HL-60 (cell line): ENCODE measurements at places on chromosomes 12 and 14.

GRCh38 chr14:68247676-68248268, 428.2 kb downstream of the RAD51B start:
- DNase-seq = peak; percentile 38

DNA sequence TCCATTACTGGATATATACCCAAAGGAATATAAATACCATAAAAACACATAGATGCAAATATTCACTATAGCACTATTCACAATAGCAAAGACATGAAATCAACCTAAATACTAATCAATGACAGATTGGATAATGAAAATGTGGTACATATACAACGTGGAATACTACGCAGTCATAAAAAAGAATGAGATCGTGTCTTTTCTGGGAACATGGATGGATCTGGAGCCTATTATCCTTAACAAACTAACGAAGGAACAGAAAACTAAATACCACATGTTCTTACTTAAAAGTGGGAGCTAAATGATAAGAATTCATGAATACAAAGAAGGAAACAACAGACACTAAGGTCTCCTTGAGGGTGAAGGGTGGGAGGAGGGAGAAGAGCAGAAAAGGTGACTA, 76.5 kb downstream of the SLC38A4 start:
- no peak for DNase-seq

DNA sequence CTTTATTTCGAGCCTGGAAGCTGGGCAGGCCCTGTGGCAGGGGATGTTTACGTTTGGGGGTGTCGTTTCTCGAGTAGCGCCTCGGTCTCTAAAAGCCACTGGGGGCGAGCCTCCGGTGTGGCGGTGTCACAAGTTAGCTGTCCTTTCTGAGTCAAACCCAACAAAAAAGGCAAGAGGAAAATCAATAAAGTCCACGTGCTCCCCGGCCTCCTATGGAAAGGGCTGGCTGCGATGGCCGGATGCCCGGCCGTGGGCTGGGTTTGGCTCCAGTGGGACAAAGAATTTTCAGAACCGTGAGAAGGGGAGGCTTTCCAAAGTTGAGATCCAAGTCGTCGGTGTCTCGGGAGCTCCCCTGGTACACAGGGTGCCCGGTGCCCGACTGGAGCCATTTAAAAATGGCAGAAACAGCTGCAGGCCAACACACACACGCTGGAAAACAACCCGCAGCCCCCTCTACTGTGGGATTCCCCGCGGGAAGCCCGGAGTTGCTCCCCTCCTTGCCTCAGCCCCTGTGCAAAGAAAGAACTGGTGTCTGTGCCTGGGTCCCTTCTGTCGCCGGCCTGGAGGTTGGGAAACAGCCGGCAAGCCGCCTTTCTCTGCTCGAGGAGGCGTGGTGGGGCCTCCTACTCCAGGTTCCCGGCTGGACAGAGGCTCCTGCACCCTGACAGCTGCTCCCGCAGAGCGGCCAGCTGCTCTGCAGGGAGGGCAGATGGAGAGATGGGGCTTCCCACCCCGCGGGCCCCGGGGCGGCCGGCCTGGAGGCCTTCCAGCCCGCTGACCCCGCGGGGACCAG, 1.9 kb downstream of the BCL7A start:
- no peak for DNase-seq

DNA sequence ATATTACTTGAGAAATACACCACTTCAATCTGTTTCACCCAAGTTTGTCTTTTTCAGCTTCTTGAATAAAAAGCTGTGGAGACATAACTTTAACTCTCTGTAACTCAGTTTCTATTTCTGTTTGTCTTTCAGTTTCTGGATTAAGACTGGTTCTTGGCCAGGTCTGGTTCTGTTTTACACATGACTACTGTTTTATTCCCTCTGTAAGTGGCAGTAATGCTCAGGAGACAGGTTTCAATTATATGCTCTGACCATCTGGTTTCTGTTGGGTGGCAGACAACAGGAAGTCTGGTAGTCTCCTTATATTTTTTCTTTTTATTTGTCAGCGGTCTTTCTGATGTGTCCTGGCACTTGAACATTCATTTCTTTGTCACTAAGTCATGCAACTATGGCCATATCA, 102.9 kb downstream of the RPS29 start:
- DNase-seq = no peak

DNA sequence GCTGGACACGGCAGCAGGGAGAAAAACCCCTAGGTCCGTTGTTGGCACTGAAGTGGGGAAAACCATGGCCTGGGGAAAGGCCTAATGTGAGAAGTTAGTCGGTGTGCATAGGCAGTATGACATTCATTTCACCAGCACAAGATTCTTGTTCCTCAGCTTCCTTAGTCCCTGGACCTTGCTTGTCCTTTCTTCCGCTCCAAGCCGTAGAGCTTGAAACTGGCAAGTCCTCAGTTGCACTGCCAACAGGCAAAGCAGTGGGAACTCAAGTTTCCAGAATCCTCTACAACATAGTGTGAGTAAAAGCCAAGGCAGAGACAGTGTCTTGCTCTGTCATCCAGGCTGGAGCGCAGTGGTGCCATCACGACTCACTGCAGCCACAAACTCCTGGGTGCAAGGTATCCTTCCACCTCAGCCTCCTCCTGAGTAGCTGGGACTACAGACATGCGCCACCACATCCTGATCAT, 138.5 kb upstream of the AMIGO2 start:
- no peak for DNase-seq

DNA sequence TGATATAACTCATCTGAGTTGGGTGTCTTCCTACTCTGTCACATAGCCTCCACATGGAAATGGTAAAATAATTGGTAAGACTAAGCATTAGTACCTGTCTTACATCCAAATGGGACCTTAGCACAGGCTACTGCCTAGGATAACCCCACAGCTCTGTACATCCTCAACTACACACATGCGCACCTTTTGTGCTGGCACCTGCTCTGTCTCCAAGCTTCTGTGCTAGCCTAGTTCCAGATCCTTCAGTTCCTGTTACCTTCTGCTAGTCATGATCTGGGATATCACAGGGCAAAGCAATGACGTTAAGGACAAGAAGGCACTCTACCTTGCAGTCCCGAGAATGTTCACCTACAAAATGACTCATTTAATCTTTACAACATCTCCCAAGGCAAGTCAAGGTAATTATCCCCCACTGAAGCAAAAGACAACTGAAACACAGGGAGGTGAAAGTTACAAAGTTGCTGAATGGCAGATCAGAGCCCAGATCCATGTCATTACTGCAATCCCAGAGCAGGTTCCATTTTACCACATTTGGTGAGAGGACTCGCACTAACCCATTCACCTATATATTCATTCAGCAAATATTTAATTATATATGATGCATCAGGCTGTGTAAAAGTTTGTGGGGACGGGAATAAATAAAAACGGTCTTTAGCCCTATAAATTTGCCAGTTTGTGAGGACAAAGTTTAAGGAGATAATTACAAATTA, 61.7 kb downstream of the PPM1H start:
- DNase-seq = no peak

DNA sequence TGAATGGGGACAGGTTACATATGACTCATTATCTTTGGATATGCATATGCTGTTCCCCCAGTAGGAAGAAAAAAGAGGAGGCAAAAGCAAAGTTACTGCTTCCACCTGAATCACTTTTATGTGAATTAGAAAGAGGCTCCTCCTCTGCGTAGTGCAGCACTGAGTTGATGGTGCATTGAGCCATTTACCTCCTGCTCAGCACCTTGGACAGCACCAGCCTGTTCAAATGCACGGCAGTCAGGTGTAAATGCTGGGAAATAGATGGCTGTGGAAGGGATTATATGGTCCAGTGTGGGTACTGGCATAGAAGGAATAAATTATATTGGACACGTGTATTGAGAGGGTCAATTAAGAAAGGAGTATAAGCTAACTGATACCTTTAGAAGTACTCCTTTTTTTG, 541.9 kb upstream of the SEL1L start:
- peak; percentile 14 for DNase-seq

DNA sequence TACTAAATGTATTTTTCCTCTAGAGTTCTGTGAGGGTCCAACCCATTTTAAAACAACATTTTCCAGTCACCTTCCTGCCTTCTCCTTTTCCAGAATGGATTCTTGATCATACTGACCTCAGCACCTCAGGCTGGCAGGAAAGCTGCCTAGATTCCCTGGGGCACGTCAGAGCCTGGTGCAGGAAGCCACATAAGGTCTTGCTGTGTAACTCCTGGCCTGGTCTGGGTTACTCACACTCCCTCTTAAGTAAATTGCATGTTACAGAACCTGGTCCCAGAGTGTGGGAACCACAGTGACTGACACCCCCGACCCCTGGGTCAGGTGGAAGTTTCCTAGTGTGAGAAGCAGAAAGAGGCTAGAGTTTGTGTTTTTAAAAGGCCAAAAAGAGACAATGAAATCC, 209.8 kb downstream of the SPTSSA start:
- no peak for DNase-seq

GRCh38 chr14:69624136-69624535, 12.7 kb downstream of the SUSD6 start:
- DNase-seq = no peak

DNA sequence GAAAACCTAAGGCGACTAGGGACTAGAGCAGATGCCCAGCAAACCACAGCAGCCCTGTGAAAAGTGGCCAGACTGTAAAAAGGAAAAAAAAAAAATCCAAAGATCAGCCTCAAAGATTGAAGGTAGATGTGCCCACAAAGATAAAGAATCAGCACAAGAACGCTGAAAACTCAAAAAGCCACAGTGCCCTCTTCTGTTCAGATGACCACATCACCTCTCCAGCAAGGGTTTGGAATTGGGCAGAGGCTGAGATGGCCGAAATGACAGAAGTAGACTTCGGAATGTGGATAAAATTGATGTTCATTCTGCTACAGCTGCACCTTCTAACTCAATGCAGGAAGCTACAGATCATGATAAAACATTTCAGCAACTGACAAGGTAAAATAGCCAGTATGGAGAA, 154.4 kb downstream of the GPHN start:
- no peak for DNase-seq

DNA sequence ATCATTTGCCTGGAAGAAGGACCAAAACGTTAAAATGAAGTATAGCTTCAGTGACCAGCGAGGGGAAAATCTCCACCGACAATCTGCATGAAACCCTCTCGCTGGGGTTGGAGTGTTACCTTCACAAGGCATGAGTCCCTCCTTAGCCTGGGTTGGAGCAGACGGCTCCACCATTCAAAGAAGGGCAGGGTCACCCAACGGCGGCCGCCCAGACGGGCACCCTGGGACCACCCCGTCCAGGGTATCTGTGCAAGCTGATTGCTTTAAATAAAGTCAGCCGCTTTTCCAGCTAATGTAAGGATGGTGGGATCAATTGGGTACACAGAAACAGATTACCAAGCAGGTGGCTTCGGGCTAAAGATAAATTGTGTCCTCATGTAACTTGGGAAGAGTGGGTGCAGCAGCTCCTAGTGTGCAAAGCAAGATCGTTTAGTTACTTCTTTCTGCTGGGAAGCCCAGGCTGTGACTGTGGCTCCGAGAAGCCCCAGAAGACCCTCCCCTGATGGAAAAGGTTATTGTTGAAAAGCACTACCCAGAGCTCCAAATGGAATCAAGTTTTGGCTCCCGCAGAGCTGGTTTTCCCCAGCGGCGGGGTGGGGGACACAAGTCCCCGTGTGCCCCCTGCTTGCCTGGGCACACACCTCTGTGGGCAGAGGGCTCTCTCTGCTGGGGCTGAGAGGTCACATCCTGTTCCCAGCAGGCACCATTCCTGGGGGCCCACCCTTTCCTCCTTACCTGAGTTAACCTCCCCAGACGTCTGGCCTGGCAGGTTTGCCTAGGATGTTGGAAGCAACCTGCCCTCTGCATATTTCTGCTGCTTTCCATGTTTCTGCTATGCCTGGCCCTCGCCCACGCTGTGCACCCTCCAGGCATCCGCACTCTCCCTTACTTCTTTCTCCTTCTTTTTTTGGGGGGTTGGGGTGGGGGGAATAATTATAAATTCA, 318.6 kb upstream of the DIO3 start:
- no peak for DNase-seq

- no peak for DNase-seq
Measured at GRCh38 chr12:9588749-9589148, 19.0 kb downstream of the KLRB1 start.

GRCh38 chr12:17511369-17511768, 578.6 kb downstream of the RERGL start:
- DNase-seq = no peak

GRCh38 chr14:77640756-77641533, 24.5 kb upstream of the SPTLC2 start:
- no peak for DNase-seq

DNA sequence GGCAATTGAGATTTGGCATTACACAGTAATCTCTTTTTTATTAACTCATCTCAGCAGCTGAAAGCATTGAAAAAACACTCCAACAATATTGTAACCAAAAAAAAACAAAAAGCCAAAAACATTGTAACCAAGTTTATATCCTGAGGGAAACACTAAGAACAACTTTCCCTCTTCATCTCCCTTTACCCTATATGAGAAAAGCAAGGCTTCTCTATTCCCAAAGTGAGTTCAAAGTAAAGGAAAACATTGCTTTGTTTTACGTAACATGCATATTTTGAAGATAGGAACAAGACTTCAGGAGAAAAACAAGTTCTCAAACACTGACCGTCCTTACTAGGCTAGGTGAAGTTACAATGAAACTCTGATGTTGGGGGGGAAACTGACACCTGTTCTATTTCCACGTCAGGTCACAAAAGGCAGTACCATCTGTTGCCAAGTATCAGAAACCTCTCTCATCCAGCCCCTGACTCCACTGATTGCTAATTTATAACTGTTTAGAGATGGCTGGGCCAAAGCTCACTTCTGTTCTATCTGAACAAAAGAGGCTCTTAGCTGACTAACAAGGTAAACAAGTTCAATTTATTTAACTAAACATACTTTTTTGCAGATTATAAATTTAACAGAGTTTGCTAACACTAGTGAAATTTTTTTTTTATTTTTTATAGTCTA, 67.9 kb upstream of the PLXNC1 start:
- no peak for DNase-seq

- no peak for DNase-seq
Measured at GRCh38 chr12:39772821-39773259, 153.2 kb upstream of the ABCD2 start.

DNA sequence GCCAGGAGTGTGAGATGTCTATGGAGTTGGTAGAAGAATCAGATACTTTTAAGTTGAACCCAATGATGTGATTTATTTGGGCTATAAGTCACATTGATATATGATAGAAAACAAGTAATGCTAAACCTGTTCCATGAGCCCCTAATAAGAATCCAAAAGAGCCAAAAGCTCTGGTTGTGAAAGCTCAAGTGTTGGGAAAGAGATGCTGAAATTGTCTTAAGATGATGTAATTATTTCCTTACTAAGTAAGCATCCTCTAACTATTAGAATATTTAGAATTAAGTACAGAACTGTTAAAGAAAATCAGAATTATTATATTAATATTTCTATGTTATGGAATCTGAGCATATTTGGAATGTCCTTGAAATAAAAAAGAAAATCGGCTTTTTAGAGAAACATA, 17.6 kb upstream of the SLC2A13 start:
- DNase-seq = no peak
